ENCODE measurements at places on chromosomes 5 and 9. TPM values are rescaled to one million over a fixed set of nuclear protein-coding genes. Genes with fewer than 3 reads are reported as not detected.
A peak's percentile ranks its signal among the peaks of the same experiment; 100 is the strongest.

GRCh38 chr5:11878814-11879213, 25.4 kb downstream of the CTNND2 start:
- no peaks in the 10 kb centered on the region for H3K36me3 ChIP-seq
- DNase-seq = no peak
- no peak overlapping the region for H3K4me3 ChIP-seq
- H3K27me3 ChIP-seq = no peaks in the 10 kb centered on the region
- H3K4me1 ChIP-seq = no peaks in the 10 kb centered on the region
- H3K27ac ChIP-seq = no peak overlapping the region

GRCh38 chr5:53817183-53817582, 256.7 kb downstream of the NDUFS4 start:
- H3K4me3 ChIP-seq = no peak overlapping the region
- H3K4me1 ChIP-seq = no peaks in the 10 kb centered on the region
- no peak overlapping the region for H3K27ac ChIP-seq
- H3K27me3 ChIP-seq = no peaks in the 10 kb centered on the region
- H3K36me3 ChIP-seq = no peaks in the 10 kb centered on the region

DNA sequence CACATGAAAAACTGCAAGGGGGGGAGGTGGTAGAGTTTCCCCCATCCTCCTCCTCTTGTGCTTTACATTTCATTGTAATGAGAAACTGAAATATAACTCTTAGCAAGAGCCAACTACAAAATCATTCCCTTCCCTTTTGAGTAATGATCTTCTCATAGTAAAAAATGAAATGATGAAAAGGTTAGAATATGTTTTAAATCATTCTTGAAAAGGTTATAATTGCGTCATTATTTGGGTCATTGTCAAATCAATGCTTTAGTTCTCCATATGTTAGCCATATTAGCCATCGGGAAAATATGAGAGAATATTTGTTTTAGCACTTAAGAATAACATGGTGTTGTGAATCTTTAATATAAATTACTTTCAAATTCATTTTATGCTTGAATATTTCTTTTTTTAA, 1185.0 kb upstream of the CDH18 start:
- H3K4me1 ChIP-seq = no peaks in the 10 kb centered on the region
- H3K36me3 ChIP-seq = no peaks in the 10 kb centered on the region
- DNase-seq = no peak
- H3K27ac ChIP-seq = no peak overlapping the region

DNA sequence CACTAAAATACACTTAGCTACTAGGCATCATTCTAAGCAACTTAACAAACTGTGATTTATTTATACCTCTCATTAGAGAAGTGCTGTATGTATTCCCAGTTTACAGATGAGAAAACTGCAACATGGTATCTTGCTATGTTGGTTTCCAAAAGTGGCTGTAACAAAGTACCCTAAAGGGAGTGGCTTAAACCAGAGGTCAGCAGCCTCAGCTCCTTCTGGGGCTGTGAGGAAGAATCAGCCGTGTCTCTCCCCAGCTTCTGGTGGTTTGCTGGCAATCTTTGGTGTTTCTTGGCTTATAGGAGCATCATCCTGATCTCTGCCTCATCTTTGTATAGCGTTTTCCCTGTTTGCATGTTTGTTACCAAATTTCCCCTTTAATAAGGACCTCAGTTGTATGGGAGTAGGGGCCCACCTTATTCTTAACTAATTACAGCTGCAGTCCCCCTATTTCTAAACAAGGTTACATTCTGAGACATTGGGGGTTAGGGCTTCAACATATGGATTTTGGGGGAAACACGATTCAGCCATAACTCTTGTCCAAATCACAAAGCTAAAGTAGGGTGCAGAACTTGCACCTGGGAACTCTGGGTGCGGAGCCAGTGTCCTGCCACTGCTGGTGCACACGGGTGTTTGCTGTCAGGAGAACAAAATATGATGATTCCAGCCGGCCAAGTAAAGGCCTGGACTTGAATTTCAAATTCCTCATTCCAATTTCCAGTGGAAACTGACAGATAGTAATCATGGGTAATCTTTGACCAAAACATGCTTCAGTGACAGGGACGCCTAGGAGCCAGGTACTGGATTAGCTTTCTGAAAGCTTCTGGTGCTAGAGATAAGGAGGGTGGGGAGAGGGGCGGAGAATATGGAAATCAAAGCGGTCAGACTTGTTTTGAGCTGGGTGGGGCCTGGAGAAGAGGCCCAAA, 43.3 kb downstream of the RAI14 start:
- H3K4me1 ChIP-seq = no peaks in the 10 kb centered on the region
- no peak overlapping the region for H3K27ac ChIP-seq
- H3K27me3 ChIP-seq = no peaks in the 10 kb centered on the region
- DNase-seq = no peak

DNA sequence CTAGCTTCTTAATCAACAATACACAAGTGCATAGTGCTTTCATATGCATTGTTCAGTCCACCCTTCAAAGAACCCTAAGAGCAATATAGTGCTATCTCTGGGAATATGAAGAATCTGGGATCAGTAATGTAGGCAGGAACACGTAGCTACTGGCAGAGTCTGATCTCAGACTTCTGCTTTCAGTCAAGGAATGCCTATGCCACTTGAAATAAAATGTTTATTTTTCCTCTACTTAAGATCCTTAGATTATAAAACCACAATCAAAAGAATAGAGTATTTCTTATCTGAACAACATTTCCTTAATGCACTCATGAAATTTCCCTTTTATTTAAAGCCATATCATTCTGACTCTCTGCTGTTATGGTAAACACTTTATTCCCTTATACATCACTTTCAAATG, 1407.8 kb upstream of the C9orf72 start:
- DNase-seq = no peak
- no peaks in the 10 kb centered on the region for H3K4me1 ChIP-seq
- no peak overlapping the region for H3K4me3 ChIP-seq
- H3K27ac ChIP-seq = no peak overlapping the region

- no peaks in the 10 kb centered on the region for H3K36me3 ChIP-seq
- no peak overlapping the region for H3K4me3 ChIP-seq
- H3K27ac ChIP-seq = no peak overlapping the region
- no peaks in the 10 kb centered on the region for H3K4me1 ChIP-seq
- DNase-seq = no peak
These were observed 54.3 kb upstream of the ANKRD33B start for GRCh38 chr5:10509575-10509974.

- H3K4me1 ChIP-seq = no peaks in the 10 kb centered on the region
- H3K4me3 ChIP-seq = no peak overlapping the region
- DNase-seq = no peak
- no peak overlapping the region for H3K27ac ChIP-seq
These were observed 44.4 kb downstream of the PARP8 start for GRCh38 chr5:50710838-50711237.

DNA sequence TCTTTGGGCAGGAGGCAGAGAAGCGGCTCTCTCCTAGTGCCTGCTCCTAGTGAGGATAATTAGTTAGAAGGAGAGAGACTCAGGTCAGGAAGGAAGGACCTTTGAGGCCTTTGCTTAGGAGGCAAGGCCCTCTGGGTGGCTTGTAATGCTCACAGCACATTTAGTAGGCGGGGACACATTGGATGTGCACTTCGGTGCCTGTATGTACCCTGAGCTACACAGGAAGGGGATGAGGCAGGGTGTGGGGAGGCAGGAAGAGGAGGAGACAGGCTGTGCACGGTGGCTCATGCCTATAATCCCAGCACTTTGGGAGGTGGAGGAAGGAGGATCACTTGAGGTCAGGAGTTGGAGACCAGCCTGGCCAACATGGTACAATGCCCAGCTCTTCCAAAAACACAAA, 7.2 kb upstream of the LCN2 start:
- H3K27ac ChIP-seq = no peak overlapping the region
- H3K36me3 ChIP-seq = no peaks in the 10 kb centered on the region
- no peak for DNase-seq
- H3K27me3 ChIP-seq = no peaks in the 10 kb centered on the region
- no peak overlapping the region for H3K4me3 ChIP-seq

GRCh38 chr5:4295663-4296339, 700.2 kb downstream of the IRX1 start:
- no peak overlapping the region for H3K27ac ChIP-seq
- no peaks in the 10 kb centered on the region for H3K27me3 ChIP-seq
- H3K36me3 ChIP-seq = no peaks in the 10 kb centered on the region
- no peak overlapping the region for H3K4me3 ChIP-seq

GRCh38 chr9:78994471-78994870, 577.3 kb upstream of the TLE4 start:
- H3K4me3 ChIP-seq = no peak overlapping the region
- no peaks in the 10 kb centered on the region for H3K27me3 ChIP-seq
- no peak for DNase-seq
- no peaks in the 10 kb centered on the region for H3K4me1 ChIP-seq
- H3K27ac ChIP-seq = no peak overlapping the region

GRCh38 chr5:53237876-53238275, 128.3 kb upstream of the MOCS2 start:
- no peak overlapping the region for H3K27ac ChIP-seq
- H3K36me3 ChIP-seq = no peaks in the 10 kb centered on the region
- no peaks in the 10 kb centered on the region for H3K4me1 ChIP-seq
- no peak overlapping the region for H3K4me3 ChIP-seq

DNA sequence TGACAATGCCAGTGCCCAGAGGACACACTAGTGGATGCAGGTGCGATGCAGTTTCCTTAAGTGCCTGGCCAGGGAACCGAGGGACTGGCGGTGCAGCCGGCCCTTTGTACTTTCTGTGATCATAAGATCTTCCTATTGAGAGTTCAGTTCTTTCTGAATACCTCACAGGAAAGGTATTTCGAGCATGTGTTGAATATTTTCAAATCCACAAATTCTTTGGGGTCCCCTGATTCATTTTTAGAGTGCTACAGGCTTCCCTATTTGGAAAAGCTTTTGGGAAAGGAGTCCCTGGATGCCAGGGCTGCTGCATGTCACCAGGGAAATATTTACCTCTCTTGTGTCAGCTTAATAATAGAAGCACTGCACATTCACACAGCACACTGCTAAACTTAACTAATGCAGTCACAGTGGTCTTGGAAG, 281.5 kb downstream of the GADD45G start:
- peak overlapping the region; percentile 79 for H3K27ac ChIP-seq
- no peaks in the 10 kb centered on the region for H3K36me3 ChIP-seq
- H3K4me3 ChIP-seq = no peak overlapping the region
- DNase-seq = no peak
- H3K27me3 ChIP-seq = no peaks in the 10 kb centered on the region

- H3K36me3 ChIP-seq = no peaks in the 10 kb centered on the region
- H3K27me3 ChIP-seq = no peaks in the 10 kb centered on the region
- H3K27ac ChIP-seq = no peak overlapping the region
These were observed 44.7 kb upstream of the TMEM215 start for GRCh38 chr9:32738501-32739172.

- no peak overlapping the region for H3K4me3 ChIP-seq
- H3K27me3 ChIP-seq = no peaks in the 10 kb centered on the region
- H3K27ac ChIP-seq = no peak overlapping the region
- no peaks in the 10 kb centered on the region for H3K36me3 ChIP-seq
- DNase-seq = no peak
These were observed 9.9 kb upstream of the NINJ1 start for GRCh38 chr9:93143830-93144530.

GRCh38 chr9:133771486-133772482, 33.6 kb upstream of the SARDH start:
- DNase-seq = no peak
- no peak overlapping the region for H3K4me3 ChIP-seq
- peaks cover 30% of the 10 kb centered on the region for H3K36me3 ChIP-seq
- no peak overlapping the region for H3K27ac ChIP-seq

The SV2C gene
- total RNA-seq = 0.15 TPM

The IL3 gene
- not detected for total RNA-seq

The MACIR gene
- total RNA-seq = 4.8 TPM

The AJM1 gene
- 3.0 TPM for total RNA-seq

The CD14 gene
- total RNA-seq = 74.1 TPM

The DMRT3 gene
- not detected for total RNA-seq

The NME5 gene
- 3.8 TPM for total RNA-seq

The ALDH7A1 gene
- total RNA-seq = 9.6 TPM

The PCDHGC3 gene
- total RNA-seq = 38.3 TPM

The RC3H2 gene
- 37.6 TPM for total RNA-seq

The MEIKIN gene
- not detected for total RNA-seq

The BTNL8 gene
- total RNA-seq = 0.59 TPM

The ARHGAP26 gene
- total RNA-seq = 29.8 TPM
